ENCODE measurements at places on chromosomes 2 and 18.
A peak's percentile ranks its signal among the peaks of the same experiment; 100 is the strongest.

DNA sequence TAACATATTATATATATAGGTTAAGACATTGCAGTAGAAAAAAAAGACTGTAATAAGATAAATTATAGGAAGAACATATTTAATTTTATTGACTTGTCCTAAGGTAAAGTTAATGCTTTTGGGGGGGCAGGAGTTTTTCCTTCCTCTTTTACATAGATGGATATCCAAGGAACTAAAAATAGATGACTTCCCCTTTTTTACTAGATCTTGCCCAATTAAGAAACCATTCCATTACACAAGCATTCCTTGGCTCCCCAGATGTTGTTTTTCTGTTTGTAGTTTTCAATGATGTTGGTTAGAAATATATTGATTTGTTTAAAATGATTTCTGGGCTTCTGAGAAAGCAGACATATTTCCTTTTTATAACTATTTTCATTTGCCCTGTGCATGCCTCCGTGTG, 22.4 kb upstream of the PMAIP1 start:
- DNase-seq: no peak

- peak; percentile 24 for DNase-seq
Measured at GRCh38 chr2:61340242-61340641, 130.6 kb downstream of the USP34 start.

- no peak for DNase-seq
Measured at GRCh38 chr2:21693081-21693480, 569.3 kb downstream of the TDRD15 start.

GRCh38 chr18:63140038-63140450, 179.5 kb downstream of the BCL2 start:
- DNase-seq: no peak

DNA sequence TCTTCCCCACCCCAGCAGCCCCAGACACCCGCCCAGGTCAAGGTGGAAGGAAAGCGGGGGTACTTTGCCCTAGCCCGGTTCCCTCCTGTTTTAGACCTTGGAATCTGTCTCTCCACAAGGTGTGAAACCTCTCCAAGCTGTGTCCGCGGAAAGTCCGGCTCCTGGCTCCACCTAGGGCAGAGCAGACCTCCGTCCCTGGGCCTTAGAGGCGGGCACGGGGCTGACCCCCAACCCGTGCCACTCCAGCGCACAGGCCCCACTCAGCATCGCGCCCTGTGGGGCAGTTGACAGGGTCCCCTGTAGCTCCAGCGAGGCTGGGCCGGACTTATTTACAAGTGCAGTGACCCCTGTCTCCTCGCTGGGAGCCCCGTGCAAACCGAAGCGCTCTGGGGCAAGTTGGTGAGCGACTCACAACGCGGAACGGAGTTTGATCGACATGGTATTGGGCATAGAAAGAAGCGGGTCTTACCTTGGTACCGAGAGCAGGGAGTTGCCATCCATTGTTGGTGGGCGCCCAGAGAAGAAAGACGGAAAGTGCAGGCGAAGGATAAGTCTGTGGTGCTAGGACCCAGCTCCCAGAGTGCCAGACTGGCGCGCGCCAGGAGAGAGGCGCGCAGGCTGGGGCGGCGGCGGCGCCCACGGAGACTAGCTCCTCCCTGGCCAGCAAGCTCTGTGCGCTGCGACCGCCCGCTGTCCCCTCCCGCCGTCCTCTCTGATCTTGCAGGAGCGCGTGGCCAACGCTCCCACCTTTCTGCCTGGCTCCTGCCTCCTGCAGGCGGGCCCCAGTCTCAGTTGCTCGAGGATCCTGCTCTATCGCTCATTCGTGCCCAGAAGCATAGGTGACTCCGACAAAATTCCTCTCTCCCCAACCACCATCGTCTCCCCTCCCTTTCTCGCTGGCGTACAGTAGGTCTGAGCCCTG, at the start of gene SPHKAP:
Gene SPHKAP (minus strand): TSS at position 590 of the 922 bp plus-strand sequence. CDS start 89 bp downstream, at position 501.
- no peak for DNase-seq

DNA sequence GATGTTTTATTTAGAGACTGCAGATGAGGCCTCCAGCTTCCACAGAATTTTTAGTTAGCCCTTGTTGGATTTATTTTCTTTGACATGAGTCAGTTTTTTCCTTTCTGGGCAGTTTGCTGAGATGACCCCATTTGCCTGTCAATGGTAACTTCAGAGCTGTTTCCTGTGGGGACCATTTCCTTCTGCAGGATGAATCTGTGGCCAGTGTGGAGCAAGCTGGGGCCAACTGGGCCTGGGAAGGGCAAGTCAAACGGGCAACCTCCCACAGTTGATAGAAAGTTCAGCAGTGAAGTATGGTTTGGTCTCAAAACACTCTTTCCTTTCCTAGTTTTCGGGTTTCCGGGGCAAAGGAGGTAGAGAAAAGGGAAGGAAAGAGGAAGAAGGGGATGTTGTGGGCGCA, 291.4 kb upstream of the NRP2 start:
- no peak for DNase-seq

GRCh38 chr2:172969609-172970008, 106.0 kb upstream of the MAP3K20 start:
- peak; percentile 16 for DNase-seq

- no peak for DNase-seq
Measured at GRCh38 chr18:41999751-42000150, 44.7 kb downstream of the PIK3C3 start.

GRCh38 chr2:39834426-39834825, 55.4 kb upstream of the THUMPD2 start:
- DNase-seq: no peak

DNA sequence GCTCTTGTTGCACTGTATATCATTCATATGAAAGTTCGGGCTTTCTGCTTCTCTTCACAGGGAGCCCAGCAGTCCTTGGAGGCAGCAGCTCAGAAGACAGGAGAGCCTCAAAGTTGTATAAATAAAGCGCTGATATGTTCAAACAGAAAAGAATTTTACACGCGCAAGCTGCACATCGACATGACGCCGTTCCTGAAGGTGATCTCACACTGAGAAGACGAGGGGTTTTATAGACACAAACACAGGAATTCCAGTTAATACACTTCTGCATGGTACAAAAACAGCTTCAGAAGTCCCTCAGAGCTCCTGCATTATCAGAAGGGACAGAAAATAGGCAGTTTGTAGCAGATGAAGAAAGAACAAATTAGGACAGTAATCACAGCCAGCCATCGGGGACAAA, 81.6 kb downstream of the KIAA2012 start:
- no peak for DNase-seq

GRCh38 chr2:46438794-46439193, 40.6 kb upstream of the TMEM247 start:
- DNase-seq: no peak

DNA sequence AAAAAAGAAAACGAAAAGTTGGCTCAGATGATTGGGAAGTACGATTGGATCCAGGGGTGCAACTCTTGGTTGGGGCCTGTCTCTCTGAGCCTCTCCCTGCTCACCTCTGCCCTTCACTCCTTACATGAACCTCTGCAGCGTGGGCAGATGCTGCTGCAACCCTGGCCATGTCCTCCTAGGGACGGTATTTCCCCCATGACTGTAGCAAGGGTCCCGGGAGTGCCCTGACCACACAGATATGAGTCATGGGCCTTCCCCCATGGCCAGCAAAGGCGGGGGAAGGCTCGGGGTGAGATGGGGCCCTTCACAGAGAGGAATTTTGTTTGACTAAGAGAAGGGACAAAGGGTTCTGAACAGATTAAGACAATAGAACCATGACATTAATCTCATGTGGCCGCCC, 129.0 kb downstream of the NCK2 start:
- peak; percentile 85 for DNase-seq

DNA sequence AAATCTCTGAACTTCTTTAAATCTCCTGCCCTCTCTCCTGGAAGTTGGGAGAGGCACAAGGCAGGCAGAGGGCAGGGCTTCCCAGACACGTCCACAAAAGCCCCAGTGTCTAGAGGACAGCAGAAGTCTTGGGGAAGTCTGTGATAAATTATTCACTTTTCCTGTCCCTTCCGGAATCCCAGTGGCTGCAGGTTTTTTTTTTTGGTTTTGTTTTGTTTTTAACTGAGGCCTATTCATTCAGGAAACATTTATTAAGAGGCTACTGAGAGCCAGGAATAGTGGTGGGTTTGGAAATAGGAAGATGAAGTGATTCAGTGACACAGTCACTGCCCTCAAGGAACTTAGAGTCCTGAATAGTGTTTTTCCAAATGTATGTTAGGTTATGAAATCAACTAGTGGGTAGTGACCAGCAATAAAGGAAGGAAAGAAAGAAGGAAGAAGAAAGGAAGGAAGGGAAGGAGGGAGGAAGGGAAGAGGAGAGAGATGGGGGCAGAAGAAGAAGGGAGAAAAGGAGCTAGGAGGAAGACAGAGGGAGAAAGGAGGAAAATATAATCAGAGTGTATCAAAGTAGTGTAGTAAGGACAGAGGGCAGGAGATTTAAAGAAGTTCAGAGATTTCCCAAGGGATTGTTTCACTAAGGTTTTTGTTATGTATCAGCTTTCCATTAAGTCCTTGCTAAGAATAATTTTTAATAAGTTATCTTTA, 98.9 kb upstream of the ZFP36L2 start:
- DNase-seq: peak; percentile 51

DNA sequence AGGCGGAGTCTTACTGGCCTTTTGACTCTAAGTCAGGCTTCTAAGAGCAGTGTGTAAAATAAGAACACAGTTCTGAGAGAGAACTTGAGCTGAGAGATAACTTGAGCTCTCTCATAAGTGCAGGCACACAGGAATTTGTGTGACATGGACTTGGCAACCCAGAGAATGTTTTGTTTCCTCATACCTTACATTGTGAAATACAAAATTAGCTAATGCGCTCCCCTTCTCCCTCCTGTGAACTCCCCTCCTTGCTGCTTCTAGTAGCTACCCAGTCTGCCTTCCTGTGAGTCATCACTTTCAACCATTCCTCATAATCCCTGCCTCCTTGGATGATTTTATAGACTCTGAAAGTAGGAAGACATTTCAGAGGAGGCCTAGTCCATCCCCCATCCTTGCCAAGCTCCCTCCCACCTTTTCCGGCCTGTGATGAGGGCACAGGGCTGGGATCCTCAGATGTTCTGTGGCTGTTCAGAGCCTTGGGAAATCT, 22.6 kb downstream of the FER1L5 start:
- DNase-seq: peak; percentile 97

DNA sequence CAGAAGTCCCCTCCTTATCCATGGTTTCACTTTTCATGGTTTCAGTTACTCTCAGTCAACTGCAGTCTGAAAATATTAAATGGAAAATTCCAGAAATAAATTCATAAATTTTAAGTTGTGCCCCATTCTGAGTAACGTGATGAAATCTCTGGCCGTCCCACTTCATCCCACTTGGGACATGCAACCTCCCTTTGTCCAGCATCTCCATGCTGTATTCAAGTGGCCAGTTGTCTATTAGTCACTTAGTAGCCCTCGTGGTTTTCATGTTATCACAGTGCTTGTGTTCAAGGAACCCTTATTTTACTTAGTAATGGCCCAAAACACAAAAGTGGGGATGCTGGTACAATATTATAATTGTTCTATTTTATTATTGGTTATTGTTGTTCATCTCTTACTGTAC, 18.0 kb upstream of the DAPL1 start:
- DNase-seq: no peak

DNA sequence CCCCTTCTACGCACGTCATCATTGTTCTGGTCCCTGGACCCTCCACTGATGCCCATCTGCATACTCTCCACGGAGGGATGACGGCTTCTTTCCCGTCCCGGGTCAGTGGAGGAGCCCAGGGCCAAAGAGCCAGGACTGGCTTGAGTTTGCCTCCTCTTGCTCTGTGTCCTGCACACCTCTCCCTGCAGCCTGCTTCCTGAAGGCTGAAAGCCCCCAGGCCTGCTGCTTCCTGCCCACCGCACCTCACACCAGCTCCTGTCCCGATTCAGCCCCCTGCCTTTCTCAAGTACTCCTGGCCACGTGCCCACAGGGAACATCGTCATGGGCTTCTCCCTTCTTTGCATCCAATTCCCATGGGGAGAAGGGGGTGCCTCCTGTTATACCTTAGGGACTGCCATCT, 7.1 kb downstream of the ADCY3 start:
- no peak for DNase-seq

DNA sequence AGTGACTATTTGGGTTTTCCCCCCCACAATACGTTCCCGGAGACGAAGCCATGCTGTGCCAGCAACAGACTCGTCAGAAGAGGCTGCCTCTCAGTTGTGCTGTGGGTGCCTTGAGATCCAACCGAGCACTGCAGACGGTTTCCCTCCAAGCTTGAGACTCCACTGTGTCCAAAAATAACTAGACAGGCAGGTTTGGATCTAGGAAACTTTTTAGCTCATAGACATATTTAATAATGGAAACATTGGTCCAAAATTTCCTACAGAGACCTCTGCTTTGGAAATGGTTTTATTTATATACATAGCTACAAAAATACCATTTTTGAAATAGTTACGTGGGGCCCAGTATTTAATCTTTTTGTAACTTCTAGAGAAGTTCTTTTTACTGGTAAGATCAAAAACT, 63.1 kb upstream of the SPATS2L start:
- no peak for DNase-seq

- no peak for DNase-seq
Measured at GRCh38 chr2:157169889-157170288, 87.6 kb upstream of the GALNT5 start.

DNA sequence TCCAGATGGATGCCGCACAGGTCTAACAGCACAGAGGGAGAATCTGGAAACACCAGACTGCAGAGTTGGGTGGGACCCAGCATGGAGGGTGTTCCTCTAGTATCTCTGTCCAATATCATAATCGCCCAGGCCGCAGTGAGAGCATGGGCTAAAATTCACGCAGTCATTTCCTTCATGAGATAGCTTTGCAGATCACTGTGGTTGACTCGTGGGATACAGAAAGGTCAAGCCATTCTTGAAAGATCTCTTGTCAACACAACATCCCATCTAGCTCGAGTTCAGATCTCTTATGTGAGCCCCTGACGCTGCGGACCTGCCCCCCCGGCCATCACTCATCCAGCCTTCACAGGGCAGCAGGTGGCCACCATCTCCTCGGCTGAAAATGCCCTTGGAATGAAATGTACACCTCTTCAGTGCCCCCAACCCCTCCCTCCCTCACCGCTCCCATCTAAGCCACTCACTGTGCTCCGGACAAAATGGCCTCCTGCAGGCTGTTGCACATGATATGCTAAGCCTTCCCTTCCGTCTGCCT, 45.9 kb downstream of the FOSL2 start:
- no peak for DNase-seq

DNA sequence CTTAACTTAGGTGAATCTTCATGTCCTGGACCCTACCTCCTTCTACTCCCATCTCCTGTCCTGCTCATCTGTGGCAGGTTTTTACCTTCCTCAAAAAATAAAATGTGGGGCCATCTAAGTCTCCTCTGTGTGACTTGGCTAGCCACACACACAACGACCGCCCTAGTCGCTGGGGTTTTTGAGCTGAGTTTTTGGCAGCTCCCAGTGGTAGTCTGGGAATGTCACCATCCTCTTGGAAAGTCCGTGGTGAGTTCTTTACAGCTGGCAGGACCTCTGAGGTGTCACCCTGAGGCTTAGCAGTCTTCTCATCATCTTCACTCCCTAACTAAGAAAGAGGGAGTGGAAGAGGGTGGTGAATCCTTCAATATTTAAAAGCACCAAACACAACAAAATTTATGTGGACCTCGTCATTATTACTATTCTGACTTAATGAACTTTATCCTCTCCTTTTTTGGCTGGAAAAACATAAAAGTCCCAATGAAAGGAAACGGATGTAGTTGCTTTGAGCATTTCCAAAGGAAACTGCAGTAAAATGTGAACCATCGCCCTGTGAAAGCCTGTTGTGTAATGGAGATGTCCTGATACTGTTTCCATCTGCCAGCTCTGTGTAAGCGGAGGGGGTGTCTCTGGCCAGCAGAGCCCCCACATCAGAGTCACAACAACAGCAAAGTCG, 78.6 kb downstream of the VAPA start:
- no peak for DNase-seq

- no peak for DNase-seq
Measured at GRCh38 chr18:80104364-80104779, 4.7 kb upstream of the ADNP2 start.

GRCh38 chr18:46224181-46224775, 120.1 kb downstream of the HAUS1 start:
- peak; percentile 55 for DNase-seq
